ENCODE measurements at places on chromosomes 3 and 15. TPM values are rescaled to one million over a fixed set of nuclear protein-coding genes. Genes with fewer than 3 reads are reported as not detected.

The ROPN1 gene
- 3.8 TPM for total RNA-seq

The OR5K2 gene
- not detected for total RNA-seq

The ATG3 gene
- 46.5 TPM for total RNA-seq

The SPINK8 gene
- total RNA-seq, result not detected

The CCNB2 gene
- 3.5 TPM for total RNA-seq

The CFAP92 gene
- total RNA-seq, result 0.26 TPM

The NMNAT3 gene
- total RNA-seq, result 39.9 TPM

The C2CD4A gene
- 0.10 TPM for total RNA-seq

The HRH1 gene
- total RNA-seq, result 9.0 TPM

GRCh38 chr3:112635674-112636073 lies 5.3 kb downstream of the CCDC80 start:
- DNase-seq, result no peak

GRCh38 chr3:79154865-79155264 lies 612.9 kb downstream of the ROBO1 start:
- DNase-seq, result no peak

DNA sequence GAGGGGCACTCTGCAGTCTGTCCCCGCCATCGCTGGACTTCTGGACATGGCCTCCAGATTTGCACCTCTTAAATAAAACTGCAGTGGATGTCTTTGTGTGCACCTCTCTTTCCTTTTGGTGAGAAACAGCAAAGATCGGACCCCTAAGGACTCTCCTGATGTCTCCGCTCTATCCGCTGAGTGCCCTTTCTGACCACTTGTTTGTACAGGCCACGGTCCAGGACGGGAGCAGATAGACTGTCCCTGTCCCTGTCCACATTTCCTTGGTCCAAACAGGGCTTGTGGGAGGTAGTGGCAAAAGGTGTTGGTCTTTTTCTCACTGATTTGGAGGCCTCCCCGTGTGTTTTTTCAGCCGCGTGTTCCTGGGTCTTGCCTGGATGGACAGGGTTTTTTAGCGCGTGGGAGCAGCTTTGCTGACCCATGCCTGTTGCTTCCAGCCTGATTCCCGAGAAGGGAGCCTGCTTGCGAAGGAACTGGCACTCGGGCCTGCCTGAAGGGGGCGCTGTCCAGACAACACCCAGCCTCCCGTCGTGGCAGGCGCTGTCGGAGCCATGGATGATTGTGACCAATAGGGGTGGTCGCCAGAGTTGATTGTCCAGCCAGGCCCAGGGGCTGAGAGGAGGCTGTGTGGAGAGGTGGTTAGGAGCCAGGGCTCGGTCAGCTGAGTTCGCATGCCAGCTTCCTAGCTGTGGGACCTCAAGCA lies 13.2 kb upstream of the STAB1 start:
- no peak for DNase-seq

- DNase-seq, result no peak
Measured at GRCh38 chr3:20406611-20407011, 220.6 kb upstream of the SGO1 start.

- no peak for DNase-seq
Measured at GRCh38 chr15:49815950-49816349, 195.1 kb downstream of the DTWD1 start.

DNA sequence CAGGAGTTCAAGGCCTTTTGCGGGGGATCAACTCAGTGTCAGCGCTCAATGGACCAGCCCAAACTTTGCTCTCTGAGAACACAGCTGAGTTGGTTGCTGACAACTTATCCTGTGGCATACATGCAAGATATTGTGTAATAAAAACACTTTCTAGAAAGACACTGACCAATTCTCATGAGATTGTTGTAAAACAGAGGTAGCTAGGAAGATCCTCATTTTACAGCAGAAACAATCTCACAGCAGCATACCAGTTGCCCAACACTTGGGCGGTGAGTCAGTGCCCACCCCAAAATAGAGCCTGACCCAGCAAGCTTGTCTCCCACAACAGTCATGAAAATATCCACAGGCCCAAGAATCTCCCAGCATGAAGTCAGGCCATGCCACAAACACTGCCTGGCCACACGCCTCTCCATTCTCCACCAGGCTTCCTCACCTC lies 18.2 kb downstream of the KLHL6 start:
- DNase-seq, result no peak

GRCh38 chr15:98955961-98956723 lies 51.5 kb downstream of the PGPEP1L start:
- DNase-seq, result peak; percentile 80

GRCh38 chr15:29541309-29541708 lies 271.7 kb upstream of the NSMCE3 start:
- DNase-seq, result peak; percentile 45

DNA sequence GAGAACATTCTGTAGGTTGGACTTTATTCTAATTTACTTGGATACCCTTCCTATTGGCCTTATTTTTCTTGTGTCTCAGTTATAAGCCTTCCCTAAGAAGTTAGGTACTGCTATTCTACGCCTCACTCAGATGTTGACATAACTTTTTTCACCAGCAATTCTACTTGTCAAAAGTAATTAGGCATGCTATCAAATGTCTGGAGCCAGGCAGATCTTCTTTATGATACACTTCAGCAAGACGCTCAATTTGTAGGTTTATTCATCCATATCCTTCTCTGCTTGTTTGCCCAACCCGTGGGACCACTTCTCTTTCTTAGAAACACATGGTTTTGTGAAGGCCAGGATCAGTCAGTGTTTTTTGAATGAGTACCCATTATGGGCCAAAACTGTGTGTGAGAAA lies 36.2 kb upstream of the COL8A1 start:
- DNase-seq, result no peak

DNA sequence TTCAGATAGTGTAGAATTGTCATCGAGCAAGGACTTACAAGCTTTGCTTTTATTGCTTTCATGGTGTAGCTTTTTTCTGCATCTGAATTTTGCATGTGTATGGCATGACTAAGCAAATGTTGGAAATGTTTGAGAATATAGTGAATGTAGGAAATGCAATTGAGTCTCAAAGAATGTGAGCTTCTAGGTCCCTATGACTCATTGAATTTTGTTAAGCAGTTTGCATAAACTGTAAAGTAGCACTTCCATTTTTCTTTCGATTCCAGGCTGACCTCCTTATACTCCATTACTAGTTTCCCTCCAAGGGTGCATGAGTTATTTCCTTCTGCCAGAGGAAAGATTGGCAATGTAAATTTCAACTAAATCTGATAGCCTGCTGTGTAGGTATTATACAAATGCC lies 619.2 kb downstream of the DIPK2A start:
- no peak for DNase-seq

DNA sequence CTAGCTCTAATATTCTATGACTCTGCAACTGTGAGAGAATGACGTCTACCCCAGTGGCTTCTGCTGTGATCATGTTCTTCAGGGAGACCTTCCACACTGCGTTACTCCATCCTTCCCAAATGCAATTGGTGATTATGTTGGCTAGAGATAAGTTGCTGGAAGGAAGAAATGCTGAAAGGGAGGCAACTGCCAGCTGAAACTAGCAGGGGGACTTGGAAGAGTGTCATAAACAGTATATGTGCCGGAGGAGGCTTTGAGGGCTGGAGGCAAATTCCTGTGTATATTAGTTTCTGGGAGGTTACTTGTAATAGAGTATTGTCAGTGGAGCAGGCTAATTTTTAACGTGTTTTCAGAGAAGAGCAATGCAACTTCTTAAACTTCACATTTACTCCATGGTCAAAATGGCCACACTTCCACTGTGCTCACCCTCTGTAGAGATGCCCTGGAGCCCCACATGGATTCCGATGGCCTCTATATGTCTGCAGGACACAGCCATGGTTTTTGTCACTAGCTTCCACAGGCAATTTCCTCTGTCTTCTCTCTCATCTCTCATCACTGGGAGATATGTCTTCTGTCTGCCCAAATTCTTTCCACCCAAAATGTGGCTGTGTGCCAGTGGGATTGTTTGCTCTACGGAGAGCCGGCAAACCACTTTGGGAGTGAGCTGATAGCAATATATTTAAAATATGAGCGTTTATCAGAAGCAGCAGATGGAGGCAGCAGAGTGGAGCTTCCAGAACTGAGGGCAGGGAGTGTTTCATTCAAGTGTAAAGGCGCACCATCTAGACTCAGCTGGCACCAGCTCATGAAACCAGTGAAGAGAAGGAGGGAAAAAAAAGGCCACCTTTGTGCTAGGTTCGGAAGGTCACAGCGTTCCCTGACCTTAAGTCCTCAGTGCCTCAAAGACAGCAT lies 13.3 kb upstream of the CD47 start:
- DNase-seq, result no peak

DNA sequence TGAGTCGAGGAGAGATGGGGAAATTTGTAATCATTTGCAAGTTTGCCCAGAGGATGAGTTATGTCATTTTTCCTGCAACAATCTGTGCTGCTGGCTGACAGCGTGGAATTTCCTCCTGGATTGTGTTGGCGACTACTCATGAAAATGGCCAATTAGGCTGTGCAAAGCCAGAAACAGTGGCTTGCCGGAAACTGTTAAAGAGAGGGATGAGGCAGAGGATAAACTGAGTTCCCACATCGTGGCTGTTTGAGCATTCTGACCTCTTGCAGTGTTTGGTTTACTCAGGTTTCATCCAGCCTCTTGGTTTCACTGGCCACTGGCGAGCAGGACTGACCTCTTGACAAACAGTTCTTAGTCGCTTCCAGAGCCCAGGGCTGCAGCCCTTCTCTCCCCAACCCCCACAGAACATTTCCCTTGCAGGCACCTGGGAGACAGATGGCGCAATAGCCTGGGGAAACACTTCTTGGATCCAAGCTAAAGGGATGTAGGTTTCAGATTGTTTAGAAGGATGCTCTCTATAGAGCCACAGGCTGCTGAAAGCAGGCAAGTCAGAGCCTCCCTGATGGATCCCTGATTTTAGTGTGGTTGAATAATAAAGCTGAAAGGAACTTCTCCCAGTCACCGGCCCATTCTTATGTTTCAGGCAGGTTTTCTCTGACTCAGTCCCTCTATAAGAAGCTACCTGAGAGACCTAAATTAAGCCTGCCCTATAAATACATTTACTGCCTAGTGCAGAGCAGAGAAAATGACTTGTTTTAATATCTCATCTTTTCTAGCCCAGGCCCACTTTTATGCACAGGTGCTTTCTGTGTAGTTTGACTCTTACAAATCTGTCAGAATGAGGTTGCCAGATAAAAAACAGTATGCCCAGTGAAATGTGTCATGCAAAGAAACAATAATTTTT lies 92.8 kb upstream of the UBE2E1 start:
- DNase-seq, result peak; percentile 47

DNA sequence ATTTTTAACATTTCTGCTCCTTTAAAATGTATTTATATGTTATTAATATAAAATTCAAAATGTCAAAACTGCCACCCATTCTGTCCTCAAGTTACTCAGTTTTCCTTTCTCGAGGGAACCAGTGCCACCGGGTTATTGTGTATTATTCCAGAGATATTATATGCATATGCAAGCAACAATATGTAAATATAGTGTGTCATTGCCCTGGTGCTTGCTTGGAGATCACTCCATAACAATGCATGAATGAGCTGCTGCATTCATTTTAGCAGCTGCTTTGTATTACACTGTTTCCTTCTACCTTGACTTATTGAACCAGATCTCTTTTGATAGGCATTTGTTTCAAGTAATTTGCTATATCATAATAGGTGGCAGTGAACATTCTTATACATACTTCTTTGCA lies 509.1 kb downstream of the MCTP2 start:
- no peak for DNase-seq

DNA sequence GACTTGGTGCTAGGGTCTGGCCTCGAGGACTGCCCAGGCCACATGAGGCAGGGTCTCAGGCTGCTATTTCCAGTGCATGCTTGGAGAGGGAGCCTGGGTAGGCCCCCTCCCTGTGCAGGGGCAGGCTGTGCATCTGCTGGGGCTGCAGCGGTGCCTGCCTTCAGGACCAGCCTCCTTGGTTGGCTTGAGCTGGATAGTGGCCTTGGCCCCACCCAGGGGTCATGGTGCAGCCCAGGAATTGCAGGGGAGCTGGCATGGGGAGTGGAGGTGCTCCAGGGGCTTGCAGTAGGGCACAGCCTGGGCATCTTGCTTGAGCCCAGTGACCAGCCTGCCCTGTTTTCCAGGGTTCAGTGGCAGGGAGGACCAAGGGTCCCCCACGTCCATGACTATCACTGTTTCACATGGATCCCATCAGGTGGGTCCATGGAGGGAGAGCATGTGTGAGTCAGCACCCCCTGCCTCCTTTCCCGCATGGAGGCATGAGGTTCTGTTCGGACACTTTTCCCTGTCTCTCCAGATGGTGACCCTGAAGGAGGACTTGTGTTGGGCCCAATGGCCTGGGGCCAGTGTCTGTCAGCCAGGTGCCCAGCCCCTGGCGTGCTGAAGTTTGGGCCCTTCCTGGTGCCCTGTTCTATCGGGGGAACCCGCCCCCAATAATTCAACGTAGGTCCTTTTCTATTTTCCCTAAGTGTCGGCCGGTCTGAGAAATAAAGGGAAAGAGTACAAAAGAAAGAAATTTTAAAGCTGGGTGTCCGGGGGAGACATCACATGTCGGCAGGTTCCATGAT lies 218.6 kb downstream of the SNRPN start:
- peak; percentile 71 for DNase-seq

DNA sequence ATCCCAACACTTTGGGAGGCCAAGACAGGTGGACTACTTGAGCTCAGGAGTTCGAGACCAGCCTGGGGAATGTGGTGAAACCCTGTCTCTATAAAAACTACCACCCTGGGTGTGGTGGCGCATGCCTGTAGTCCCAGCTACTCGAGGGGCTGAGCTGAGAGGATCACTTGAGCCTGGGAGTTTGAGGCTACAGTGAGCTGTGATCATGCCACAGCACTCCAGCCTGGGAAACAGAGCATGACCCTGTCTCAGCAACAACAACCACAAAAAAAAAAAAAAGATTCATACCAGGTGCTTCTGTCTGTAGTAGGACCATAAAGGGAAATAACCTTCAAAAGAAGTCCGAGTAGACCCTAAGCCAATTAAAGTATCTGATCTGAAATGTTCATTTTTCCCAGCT lies 94.5 kb downstream of the SERPINI1 start:
- DNase-seq, result no peak

DNA sequence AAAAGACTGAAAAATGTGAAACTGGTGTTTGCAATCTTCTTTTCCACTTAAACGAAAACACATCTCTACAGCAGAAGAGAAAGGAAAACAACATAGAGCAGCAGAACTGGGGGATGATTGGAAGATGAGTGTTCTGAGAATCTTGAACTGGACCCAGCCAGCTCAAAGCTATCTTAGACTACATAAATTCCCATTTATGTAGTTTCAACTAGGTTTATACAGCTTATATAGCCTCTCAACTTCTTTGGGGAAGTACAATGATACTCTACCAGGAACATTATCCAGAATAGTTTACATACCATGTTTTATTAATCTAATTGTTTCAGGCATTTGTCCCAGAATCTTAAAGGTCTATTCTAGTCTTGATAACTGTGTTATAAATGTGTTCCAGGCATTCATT lies 658.2 kb upstream of the LMCD1 start:
- DNase-seq, result no peak

- DNase-seq, result no peak
Measured at GRCh38 chr3:125960066-125960424, 8.9 kb upstream of the ROPN1B start.

Data from lower leg skin (tissue), 4 donors.